ENCODE measurements at places on chromosomes 1 and 21.

DNA sequence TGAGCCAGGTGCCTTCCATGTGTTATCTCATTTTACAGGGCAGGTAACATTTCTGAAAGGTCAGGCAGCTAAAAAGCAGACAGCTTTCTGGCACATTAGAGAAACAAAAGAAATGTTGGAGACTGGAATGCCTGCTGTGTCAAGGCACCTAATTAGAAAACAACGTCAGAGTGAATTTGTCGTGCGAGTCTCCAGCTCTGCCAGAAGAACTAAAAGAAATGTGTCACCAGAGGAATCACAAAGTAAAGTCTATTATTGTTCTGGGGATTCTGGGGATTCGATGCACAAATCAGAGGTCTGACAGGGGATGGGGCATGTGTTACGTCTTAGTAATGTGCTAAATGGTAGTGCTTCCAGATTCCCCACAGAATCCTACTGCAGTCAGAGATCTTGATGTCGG is 89.3 kb downstream of the EDEM3 start:
- no peak for DNase-seq

- DNase-seq, result no peak
Observed at GRCh38 chr1:225883616-225884265, 1.6 kb upstream of the TMEM63A start.

- peak; percentile 73 for DNase-seq
Observed at GRCh38 chr1:113976609-113977278, 2.5 kb upstream of the OLFML3 start.

GRCh38 chr1:55503663-55504305 is 288.6 kb upstream of the USP24 start:
- DNase-seq, result no peak

- peak; percentile 59 for DNase-seq
Observed at GRCh38 chr21:41816583-41817165, 49.8 kb upstream of the RIPK4 start.

DNA sequence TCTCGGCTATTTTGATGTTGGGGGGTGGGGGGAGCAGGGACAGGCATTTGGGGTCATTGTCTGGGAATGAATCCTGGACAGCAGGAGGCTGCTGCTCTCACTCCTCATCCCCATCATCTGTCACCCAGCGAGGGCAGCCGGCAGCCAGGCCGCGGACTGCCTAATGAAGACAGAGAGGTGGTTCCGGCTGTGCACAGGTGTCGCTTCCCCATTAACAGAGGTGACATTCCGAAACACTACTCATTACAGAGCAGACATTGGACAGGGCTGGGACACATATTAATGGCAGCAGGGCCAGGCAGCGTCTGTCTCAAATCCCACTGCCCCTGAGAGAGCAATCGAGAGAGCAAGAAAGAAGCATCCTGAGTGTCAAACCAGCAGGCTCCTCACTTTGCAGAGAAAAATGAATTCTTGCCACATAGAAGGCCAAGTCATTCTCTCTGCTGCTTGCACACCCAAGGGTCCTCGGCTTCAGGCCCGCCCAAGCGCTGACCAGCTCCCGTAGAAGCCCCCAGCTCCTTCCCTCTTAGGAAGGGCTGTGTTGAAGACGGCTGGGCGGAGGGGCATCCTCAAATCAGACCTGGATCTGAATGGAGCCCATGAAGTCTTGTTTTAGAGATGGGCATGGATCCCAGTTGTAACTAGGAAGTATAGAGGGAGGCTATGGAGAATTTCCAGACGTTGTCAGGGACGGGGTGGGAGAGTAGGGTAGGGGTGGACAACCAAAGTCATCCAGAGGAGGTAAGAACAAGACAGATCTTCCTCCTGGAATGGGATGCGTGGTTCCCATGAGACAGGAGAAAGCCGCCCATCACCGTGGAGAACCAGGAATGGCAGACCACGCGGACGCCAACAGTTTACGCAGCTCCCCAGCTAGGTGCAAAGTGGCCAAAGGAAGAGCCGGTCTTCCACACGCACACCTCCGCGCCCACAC is 8.2 kb upstream of the LEMD1 start:
- no peak for DNase-seq

DNA sequence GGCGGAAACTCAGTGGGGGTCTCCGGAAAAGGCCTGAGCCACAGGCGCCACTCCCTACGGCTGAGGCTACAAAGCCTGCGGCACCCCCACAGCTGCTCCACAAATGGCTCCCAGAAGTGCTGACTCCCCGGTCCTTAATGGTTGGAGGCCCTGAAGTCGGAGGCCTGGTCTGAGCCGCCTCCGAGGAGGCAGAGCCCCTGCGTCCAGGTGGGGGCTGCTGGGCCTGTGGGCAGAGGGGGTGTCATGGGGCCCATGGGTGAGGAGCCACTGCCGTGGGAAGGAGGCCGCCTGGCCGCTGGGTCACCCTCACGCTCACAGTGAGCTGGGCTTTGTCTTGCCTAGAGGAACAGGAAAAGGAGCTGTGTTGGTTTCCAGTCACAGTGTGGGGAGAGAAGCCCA is 12.4 kb upstream of the COL18A1 start:
- DNase-seq, result no peak

DNA sequence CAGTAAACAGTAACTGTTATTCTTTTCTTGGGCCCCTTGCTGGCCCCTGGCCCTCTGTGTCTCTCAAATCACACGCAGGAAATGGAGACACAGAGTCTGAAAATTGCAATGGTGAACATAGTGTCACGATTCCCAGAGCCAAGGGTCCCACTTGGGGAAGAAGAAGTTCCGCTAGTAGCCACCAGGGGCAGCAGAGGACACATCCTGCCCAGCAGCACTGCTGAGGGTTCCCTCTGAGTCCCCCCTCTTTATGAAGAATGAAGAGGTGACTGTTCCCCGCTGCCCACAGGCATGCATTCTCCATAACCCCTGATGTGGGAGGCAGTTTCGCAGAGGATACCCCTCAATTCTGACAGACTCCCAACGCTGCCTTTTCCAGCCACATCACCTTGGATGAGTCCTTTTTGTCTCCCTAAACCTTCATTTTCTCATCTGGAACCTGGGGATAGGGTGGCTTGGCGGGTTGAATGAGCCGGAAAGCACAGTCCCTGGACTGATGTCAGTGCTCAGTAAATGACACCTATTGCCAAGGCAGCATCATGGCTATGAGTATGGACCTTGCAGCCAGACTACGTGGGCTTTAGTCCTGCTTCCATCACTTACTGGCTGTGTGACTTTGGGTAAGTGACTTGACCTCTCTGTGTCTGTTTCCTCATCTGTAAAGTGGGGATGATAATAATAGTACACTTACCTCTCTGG is 238.0 kb upstream of the TMEM51 start:
- peak; percentile 67 for DNase-seq

- no peak for DNase-seq
Observed at GRCh38 chr1:99268021-99268420, 3.7 kb downstream of the PLPPR4 start.

DNA sequence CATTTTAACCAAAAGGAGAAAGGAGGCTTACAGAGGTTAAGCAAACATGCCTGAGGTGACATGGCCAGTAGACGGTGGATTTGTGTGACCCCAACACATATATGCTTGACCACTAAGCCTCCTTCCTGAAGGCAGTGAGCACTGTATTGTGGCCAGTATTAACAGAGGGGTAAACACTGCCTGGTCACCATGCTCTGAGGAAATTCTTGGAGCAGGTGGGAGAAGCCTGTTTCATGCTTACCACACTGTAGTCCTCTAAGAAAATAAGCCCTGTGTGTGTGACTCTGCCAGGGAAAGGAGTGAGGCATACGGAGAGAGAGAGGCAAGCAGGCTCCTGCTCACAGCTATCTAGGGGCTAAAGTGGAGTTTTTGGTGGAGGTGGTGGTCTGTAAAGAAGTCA is 102.7 kb downstream of the KCND3 start:
- DNase-seq, result no peak
